ENCODE measurements at places on chromosomes 5 and 9. TPM values are rescaled to one million over a fixed set of nuclear protein-coding genes. Genes with fewer than 3 reads are reported as not detected.
A peak's percentile ranks its signal among the peaks of the same experiment; 100 is the strongest.

GRCh38 chr9:73151653-73152542, at the start of gene ANXA1:
ANXA1 (plus strand) TSS chr9:73151865; CDS start chr9:73158536, 6,671 bp downstream.
- no peak for DNase-seq

DNA sequence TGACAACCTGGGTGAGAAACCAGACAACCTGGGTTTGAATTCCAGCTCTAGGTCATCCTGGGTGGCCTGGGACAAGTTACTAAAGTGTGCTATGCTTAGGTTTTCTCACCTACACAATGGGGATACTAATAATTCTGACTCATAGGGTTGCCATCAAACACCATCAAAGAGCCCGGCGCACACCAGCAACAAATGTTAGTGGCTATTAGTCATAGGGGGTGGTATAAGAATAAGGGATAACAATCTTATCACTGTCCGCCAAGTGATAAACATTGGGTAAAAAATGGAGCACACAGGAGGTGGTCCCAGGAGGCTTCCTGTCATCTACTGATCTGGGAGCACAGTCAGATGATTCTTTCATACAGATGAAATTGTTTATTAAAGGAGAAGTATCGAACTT, 61.4 kb upstream of the AFAP1L1 start:
- no peak for DNase-seq

DNA sequence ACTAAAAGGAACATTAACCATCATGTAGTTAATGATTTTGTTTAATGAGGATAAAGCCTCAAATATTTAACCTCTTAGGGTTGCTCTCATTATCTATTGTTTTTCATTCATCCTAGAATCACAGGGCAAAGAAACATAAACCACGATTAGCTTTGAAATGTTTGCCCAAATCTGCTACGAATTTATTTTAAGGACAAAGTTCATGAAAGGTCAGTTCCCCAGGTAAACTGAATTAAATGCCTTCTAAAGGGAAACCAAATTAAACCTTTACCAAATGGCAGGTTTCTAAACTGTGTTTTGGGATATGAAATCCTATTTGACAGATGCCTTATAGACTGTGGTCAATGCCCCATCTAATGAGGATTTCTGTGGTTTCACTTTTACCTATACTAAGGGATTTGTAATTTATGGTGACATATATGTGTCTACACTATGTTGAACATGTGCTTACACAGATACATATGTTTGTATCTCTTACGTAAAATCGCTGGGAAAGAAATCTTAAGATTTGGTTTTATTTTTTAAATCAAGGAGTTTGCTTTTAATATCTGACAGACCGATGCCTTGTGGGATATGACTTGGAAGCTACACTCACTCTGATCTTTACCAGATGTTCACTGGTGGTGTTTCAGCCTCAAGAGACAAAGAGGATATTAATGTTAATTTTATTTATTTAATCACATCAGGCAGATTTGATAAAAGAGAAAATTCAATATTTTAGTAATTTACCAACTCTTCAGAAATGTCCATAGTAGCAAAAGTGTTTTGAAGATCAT, 188.4 kb downstream of the GLIS3 start:
- DNase-seq, result no peak

MYOZ3 gene
- 6.2 TPM for polyA plus RNA-seq

DNA sequence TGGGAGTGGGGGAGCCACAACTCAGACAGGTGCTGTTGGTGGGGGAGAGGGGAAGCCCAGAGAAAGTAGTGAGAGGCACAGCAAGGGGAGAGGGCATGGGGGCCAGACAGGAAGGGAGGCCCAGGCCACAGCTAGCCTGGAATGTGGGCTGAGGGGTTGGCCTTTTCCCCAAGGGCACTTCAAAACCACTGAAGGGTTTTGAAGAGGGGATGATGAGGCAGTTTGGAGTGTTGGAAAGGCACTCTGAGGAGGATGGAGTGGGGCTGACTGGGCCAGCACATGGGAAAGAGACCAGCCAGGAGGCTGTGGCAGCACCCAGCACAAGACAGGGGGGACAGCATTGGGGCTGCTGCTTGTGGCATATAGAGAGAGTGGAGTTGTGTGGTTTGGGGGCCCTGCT, 3.8 kb downstream of the PSD2 start:
- DNase-seq, result no peak

DNA sequence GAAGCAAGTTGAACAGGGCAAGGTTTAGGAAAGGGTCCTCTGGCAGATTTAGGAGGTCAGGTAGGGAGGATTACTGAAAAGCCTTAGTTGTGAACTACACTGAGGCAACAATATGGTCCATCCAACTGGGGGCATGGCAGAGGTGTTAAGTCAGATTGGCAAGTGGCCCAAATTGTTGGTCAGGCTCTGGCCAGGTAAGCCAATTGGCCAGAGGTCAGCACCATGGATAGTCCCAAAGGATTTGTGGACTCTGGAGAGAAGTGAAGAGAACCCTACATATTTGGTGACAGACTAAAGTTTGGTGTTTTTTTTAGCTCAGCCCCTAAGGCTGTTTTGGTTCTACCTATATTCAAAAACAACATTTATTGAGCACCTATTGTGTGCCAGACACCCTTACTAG, 39.1 kb upstream of the RASGRF2 start:
- no peak for DNase-seq

KCNT1 gene
- polyA plus RNA-seq, result 0.24 TPM

DNA sequence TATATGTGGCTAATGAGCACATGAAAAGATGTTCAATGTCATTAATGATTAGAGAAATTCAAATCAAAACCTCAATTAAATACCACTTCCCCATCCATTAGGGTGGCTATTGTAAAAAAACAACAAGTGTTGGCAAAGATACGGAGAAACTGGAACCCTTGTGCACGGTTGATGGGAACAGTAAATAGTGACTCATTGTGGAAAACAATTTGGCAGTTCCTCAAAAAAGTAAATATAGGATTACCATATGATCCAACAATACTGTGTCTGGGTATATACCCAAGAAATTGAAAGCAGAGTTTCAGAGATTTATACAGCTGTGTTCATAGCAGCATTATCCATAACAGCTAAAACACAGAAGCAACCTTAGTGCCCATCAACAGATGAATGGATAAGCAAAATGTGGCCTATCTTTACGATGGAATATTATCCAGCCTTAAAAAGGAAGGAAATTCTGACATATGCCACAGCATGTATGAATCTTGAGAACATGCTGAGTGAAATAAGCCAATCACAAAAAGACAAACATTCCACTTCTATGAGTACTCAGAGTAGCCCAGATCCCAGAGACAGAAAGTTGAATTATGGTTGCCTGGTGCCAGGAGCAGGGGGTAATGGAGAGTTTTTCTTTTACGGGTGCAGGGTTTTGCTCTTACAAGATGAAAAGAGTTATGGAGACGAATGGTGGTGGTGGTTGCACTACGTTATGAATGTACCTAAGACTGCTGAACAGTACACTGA, 41.4 kb upstream of the LRRC14B start:
- no peak for DNase-seq

GRCh38 chr5:78162253-78162862, 132.1 kb downstream of the AP3B1 start:
- peak; percentile 8 for DNase-seq
